ENCODE measurements at places on chromosomes 3 and 15.
A peak's percentile ranks its signal among the peaks of the same experiment; 100 is the strongest.

GRCh38 chr3:48232734-48233133, 8.2 kb upstream of the ZNF589 start:
- peak; percentile 55 for DNase-seq

DNA sequence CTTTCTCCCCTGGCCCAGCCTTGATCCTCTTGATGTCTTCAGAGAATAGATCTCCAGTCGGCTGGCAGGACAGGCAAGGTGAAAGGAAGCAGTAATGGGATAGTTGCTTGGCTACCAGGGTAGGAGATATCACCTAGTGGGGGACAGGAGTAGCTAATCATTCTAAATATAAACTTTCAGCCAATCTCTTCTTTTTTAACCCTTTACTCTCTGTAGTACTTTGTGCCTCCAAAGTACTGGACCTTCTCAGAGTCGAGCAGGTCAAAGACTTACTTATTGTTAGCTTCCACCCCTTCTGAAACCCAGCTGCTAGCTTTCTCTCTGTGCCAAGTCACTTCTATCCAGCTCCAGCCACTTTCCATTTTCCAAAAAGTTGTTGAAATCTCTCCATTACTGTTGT, 43.4 kb upstream of the FILIP1L start:
- no peak for DNase-seq

DNA sequence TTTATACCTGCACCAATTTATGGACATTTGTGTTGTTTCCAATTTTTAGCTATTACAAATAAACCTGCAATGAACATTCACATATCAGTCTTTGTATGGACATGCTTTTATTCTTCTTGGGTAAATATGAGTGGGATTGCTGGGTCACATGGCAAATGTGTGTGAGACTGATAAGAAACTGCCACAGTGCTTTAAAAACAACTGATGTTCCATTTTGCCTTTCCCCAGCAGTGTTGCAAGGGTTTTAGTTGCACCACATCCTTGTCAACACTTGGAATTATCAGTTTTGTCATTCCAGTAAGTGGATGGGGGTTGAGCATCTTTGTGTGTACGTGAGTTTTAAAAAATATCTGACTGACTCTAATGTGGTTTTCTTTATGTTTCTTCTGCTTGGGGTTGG, 191.2 kb downstream of the PLCL2 start:
- no peak for DNase-seq

- DNase-seq: no peak
Measured at GRCh38 chr3:13214847-13215472, 141.7 kb upstream of the IQSEC1 start.

- no peak for DNase-seq
Measured at GRCh38 chr15:56227306-56227705, 16.4 kb downstream of the RFX7 start.

DNA sequence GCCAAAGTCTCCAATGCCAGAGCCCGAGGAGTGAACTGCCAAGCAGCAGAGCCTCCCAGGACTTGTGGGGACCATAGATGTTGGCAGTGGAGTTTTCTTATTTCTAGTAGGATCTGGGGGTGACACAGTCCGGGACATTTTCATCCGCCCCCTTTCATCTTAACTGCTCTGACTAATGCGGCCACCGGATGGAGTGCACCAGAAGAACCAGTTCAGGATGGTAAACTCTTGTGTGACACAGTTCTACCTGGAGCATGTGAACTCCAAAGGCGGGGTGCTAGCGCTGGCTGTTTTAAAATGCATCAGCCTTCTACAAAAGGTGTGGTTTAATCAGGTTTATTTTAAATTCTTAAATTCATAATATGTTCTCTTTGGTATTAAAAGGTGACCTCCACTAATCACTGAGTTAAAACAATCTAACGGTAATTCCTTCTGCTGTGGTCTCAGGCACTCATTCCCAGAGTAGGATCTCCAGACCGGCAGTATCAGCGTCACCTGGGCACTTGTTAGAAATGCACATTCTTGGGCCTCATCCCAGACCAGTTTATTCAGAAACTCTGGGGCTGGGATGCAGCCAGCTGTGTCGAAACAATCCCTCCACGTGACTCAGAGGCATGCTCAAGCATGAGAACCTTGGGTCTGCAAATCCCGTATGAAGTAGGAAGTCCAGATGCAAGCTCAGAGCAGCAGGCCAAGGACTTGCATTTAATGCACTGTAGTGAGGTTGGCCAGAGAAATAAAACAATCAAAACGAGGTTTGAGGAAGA, 105.5 kb downstream of the GABRB3 start:
- no peak for DNase-seq

GRCh38 chr3:194124193-194124592, 11.8 kb upstream of the HES1 start:
- no peak for DNase-seq

- no peak for DNase-seq
Measured at GRCh38 chr3:144770281-144770680, 798.7 kb downstream of the DIPK2A start.

GRCh38 chr15:89964232-89964954, 36.7 kb upstream of the ZNF710 start:
- DNase-seq: no peak

- DNase-seq: no peak
Measured at GRCh38 chr3:150293401-150294001, 114.6 kb upstream of the TSC22D2 start.

DNA sequence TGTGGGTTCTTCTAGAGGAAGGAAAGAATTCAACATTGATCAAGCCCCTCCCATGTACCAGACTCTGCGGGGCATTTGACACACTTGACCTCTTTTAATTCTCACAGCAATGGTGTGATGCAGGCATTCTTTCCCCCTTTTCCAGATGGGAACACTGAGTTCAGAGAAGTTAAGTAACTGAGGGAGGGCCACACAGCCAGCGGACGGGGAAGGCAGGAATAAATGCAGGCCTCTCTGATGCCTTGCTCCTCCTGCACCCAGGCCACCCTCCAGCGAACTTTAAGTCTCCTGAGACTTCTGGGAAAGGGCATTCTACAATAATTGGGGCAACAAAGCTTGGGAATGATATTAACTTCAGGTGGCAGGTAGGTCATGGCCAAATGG, 227.4 kb downstream of the UACA start:
- DNase-seq: no peak

DNA sequence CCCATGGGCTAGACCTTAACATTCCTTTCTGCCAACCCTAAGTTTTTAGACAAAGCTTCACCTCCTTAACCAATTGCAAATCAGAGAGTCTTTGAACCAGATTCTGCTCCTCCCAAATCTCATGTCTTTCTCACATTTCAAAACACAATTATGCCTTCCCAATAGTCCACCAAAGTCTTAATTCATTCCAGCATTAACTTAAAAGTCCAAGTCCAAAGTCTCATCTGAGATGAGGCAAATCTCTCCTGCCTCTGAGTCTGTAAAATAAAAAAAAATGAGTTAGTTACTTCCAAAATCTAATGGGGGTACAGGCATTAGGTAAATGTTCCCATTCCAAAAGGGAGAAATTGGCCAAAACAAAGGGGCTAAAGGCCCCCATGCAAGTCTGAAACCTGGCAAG, 43.8 kb upstream of the MYRIP start:
- no peak for DNase-seq

- DNase-seq: no peak
Measured at GRCh38 chr15:70857562-70858285, 3.8 kb upstream of the LARP6 start.

DNA sequence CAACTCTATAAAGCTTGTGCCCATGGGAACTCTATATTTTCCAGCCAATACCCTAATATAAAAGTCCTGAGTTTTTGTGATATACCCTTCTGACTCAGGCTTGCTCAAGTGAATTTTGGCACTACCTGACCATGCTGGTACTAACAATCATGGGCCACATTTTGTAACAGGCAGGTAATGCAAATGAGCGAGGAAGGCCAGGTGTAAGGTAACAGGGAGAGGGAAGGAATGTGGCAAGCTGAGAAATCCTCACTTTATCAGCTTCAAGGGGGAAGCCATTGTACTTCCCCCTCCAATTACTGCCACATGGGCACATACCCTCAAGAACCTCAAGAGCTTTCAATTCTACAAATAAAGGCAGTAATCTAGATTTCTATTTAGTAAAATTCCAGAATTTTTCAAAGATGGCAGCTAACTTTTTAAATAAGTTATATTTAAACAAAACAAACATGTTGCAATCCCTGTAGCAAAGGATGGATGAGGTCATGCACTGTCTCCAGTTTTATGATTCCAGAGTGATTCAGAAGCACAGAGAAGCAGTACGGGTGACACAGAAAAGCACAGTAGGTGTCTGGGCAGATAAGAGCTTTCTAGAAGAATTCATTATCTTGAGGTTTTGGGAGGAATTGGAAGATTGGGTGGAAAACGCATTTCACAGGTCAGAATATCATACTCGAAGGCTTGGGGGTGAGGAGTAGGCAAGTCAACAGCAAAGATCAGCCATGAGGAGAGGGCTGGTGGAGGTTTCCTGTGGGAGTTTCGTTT, 87.6 kb downstream of the FOXP1 start:
- no peak for DNase-seq

DNA sequence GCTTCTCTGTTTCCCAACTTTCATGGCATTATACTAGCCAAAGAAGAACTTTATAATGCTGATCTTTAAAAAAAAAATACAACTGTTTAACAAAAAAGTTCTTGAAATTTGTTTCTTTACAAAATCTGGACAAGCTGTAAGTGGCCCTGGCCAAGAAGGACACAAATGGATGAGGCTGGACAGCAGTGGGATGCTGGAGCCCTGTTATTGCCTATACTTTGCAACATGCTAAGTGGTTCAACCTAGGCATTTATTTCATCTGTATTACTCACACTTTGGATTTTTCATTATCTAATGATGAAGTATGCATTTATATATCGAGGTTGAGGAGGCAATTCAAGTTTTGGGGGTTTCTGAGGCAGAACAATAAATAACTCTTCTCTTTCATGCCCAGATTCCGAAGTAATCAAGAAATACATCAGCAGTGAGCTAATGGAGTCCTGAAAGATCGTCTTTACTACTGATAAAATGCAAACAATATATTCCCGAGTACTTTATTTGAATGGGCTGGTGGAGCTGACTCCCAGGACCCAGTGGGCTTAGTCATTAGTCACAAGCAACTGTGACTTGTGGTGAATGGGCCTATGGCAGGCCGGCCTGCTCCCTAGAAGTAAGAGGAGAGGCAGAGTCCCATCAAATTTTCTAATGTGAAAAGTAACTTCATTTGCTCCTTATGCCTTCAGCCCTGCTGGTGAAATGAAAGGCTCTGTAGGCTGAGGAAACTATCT, 177.3 kb upstream of the DPH6 start:
- DNase-seq: no peak

GRCh38 chr3:65873028-65873427, 165.7 kb downstream of the MAGI1 start:
- DNase-seq: no peak

- no peak for DNase-seq
Measured at GRCh38 chr3:171187706-171188290, 161.3 kb upstream of the SLC2A2 start.

DNA sequence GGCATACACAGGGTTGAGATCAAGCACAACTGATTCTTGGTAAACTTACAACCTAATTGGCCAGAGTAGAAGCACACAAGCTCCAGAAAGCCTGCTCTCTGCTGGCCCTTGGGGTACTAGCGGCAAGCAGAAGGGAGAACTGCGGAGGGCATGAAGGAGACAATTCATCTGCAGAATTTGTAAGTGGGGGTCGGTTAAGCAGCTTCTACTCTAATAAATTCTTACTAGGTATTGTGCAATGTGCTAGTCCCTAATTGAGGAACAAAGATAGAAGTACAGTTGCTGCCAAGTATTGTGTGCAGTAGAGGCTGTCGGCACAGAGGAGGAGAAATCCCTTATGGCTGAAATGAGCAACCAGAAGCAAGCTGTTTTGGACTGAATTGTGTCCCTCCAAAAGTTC, 91.2 kb upstream of the VEPH1 start:
- no peak for DNase-seq

DNA sequence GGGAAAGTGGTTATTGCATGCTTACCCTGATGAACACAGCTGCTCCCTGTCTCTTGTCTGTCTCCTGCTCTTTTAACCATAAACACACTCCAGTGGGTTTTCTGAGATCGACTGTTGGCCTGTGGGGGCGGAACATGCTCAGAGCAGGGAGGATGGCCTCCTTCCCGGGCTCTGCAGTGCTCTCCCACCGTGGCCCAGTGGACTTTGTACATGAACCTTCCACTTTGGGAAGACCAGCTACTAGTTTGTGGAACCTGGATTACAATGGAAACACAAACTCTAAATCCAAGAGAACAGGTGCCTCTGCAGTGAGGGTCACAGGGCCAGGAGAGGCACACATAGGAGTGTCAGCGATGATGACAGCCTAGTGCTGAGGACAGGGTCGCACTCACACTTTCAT, 56.5 kb downstream of the KLF13 start:
- no peak for DNase-seq

GRCh38 chr3:160259589-160259988, 34.4 kb downstream of the C3orf80 start:
- no peak for DNase-seq

- DNase-seq: no peak
Measured at GRCh38 chr15:62950462-62950931, 92.0 kb upstream of the TPM1 start.

GRCh38 chr15:42158941-42159340, 2.5 kb upstream of the PLA2G4F start:
- no peak for DNase-seq

DNA sequence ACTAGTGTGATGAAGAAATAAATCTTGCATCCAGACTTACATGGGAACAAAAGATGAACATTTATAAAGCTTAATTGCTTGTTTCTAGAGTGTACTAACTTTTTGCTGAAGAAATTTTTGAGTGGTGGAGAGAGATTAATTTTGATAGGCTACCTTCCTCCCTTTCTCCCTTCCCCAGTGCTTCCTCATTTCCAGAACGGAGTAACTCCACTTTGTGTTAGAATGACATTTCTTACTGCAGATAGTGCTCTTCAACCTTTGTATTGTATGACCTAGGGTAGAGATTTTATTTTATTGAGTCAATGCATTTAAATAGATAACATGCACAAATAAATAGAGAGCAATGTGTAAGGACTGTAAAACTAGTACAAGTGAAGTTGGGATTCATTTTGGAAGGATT, 1.9 kb downstream of the ATP1B3 start:
- no peak for DNase-seq

GRCh38 chr3:168624892-168625448, 529.2 kb upstream of the GOLIM4 start:
- DNase-seq: no peak

All from nucleus accumbens (tissue), 56 donors.